ENCODE measurements at places on chromosomes 16 and 17.

DNA sequence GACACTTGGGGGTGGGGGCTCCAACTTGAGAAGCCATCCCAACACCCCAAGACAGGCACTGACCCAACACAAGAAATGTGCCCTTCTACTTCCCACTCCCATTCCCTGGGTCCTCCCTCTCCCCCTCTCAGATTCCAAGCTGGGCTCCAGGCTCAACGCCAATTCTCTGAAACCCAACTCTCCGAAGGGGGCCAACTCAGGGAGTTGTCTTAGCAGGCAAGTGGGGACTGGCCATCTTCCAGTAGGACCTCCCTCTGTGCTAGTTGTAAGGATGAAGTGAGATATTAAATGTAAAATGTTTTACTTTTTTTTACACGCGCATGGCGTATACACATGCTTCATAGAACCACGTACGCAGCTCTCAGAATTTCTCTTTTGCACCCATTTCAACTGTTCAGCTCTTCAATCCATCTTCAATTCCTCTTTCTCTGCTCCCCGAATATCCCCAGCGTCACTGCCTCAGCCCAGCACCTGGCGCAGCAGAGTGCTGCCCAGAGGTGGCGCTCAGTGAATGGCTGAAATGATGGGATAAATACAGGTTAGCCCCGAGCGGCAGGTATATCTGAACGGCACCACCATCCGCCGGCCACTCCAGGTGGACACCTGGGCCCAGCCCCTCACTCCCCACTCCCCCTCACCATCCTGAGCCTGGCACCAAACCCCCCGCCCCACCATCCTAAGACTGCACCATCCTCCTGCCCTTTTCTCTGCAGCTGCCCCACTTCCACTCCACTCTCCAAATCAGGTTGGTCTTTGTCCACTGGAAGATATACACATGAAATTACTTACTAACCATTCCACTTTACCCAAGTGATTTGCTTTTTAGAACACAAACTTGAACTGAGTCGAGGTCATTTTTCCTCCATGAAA, 43.9 kb upstream of the TNRC6C start:
- no peak for DNase-seq

GRCh38 chr16:72191551-72191950, 19.6 kb upstream of the PMFBP1 start:
- DNase-seq = no peak

DNA sequence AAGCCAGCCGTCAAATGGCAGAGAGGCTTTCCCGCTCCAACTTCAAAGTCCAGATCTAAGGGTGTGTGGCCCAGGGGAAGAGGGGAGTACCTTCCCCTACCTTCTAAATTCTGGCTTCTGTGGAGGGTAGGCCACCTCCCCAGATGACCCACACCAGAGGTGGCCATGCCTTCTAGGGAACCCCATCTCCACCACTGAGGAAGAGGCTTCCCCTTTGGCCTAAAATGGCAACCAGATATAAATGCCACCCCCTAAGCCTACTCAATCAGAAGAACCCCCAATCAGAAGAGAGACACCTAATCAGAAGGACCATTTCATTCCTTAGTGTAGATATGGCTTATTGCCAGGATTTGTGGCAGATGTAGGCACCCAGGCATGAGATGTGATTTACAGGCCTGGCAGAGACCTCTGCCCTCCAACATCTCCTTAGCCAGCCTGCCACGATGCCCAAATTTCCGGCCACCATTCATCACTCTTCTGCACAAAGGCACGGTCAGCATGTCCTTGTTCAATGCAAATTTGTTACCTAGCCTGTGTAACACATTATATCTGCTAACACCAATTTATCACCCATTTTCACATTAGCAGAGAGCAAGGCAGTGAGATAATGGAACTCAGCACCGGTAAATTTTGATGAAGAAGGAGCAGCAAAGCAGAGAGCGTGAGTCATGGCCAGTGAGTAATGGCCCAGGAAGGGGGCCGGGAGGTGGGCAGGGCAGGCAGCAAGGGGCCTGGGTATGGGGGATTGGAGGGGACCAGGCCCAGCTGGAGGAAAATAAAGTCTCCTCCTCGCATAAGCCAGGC, 1.2 kb upstream of the MGAT5B start:
- no peak for DNase-seq

GRCh38 chr16:59126486-59126885, 392.4 kb upstream of the GOT2 start:
- DNase-seq = no peak

Data from CD4-positive, alpha-beta memory T cell (primary cell).